ENCODE measurements at places on chromosomes 7 and 10.

DNA sequence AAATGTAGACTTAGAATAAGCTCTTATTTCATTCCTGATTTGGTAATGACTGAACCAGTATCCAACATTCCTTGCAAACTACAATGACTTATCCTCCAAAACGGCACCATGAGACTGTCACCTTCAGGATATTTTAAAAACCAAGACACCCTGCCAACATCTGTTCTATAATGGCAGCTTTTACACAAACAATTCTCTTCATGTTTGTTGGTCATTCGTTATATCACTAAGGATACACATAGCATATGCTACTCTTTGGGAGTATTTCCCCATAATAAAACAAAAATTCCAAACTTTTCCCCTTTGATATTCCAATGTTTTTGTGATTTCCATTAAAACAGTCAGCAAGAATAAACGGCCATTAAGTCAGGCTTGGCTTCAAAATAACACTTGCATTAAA, 215.4 kb downstream of the GLI3 start:
- no peak for ATAC-seq

DNA sequence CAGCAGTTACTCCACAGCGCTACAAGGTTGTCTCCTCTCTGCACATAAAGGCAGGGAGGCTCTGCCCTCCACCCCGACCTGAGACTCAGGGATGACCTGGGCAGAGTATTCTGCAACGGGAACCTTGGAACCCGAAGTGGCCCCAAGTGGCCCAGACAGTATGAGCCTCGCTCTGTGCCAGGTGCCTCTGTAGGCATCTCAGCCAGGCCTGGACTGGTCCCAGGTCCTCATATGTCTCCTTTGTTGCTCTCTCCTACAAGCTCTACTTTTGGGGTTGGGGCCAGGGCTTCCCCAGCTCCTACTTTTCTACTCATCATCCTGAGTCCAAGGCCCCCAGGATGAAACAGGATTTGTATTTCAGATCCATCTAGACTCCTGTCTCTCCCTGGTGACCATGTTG, 241.5 kb upstream of the PRSS1 start:
- no peak for ATAC-seq

- ATAC-seq, result no peak
Observed at GRCh38 chr10:33335551-33335800, 1.0 kb upstream of the NRP1 start.

DNA sequence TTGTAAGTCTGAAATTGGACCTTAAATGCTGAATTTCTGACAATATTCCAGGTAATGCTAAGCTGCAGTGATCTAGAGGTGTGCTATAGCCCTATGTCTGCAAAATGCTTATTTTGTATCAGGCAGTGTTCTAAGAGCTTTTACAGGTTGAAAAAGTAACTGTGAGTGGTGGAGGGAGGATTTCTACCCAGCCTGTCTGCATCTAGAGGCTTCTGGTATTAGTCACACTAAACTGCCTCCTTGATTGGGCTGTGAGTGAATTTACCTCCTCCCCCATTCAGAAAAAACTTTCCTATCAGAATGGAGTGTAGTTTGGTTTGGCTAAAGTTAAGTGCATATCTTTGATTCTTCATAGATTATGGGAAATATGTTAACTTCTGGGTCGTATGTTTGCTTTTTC, 56.8 kb downstream of the BBS9 start:
- ATAC-seq, result peak; percentile 84

DNA sequence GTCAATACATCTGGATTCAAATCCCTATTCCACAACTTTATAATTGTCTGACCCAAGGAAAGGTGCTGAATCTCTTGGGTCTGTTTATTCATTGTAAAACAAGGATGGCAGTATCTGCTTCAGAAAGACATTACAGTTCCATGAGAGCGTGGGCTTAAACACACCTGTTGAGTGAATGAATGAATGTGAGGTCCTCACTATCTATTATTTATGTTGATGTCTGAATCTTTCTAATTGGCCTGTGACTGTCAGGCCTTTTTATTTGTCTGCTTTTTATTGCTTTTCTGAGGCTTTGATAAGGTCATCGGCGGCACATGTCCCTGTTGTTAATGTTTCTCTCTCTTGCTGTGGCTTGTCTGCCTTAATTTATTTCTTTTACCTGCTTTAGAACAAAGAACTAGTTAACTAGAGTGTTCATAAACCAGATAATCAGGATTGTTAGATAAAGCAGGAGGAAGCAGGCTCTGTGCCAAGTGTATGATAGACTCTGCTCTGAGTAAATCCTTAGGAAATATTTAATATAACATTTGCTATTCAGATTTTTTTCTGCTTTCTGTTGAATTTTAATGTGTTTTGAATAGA, 42.3 kb upstream of the CYCS start:
- no peak for ATAC-seq

GRCh38 chr7:1124816-1125602, 35.0 kb downstream of the ZFAND2A start:
- no peak for ATAC-seq

- no peak for ATAC-seq
Observed at GRCh38 chr10:127456122-127456521, 93.0 kb upstream of the NPS start.

- no peak for ATAC-seq
Observed at GRCh38 chr7:80136261-80137055, 1.8 kb downstream of the GNAI1 start.

DNA sequence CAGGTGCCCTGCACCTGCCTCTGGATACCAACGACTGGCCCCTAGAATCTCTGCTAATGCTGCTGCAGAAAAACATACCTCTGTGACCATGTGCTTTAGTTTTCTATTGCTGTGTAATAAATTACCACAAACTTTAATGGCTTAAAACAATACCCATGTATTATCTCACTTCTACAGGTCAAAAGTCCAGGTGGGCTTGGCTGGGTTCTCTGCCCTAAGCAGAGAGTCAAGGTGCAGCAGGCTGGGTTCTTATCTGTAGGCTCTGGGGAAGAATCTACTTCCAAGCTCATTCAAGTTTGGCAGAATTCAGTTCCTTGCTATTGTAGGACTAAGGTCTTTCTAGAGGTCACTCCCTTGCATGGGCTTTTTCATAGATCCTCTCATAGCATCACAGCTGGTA, 52.3 kb downstream of the CCDC71L start:
- no peak for ATAC-seq

DNA sequence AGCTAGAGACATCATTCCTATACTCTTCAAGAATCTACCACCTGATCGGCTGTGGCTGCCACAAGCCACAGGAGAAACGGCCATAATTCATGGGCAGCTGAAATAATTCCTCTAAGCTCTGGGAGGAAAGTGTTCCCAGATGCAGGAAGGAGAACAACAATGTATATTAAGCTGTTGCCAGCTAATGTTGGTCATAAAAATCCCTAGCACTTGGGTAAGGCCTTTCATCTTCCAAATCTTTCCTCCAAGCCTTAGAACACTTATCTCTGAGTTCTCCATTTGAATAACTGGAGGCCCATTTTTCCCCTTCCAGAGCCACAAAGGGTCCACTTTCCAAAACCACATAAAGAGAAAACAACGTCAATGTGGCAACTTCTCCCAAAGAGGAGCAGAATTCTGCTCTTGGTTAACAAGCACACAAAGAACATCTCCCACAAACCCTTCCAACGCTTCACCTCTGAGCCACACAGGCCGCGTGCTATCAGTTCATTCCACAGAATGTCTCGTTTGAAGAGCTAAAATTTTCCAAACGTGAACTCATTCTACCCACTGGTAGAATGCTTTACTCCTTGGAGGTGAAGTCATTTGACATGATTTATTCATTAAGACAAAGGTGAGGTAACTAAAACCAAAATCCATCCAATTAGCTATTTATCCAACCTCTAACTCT, 11.2 kb downstream of the KCNMA1 start:
- ATAC-seq, result 0 out of 3 replicates have a peak, but pooled peaks have one; percentile 19

- no peak for ATAC-seq
Observed at GRCh38 chr10:95277201-95277570, 13.6 kb downstream of the PDLIM1 start.

- ATAC-seq, result no peak
Observed at GRCh38 chr7:155682484-155682883, 38.0 kb downstream of the RBM33 start.

DNA sequence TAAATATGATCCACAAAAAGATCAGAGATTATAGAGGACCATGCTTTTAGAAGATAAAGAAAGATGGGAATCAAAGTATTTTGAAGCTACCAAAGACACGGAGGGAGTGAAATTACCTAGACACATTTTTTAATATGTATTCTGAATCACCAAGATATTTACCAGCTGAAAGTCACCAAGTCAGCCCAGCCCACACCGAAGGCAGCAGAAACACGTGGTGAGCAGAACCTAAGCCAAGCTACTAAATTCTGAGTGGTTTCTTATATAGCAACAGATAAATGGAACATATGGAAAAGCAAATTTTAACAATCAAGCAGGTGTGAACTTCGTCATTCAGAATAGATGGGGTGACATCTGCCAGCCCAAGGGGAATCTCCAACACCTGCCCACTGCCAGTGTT, 134.7 kb upstream of the AKR1E2 start:
- ATAC-seq, result no peak

DNA sequence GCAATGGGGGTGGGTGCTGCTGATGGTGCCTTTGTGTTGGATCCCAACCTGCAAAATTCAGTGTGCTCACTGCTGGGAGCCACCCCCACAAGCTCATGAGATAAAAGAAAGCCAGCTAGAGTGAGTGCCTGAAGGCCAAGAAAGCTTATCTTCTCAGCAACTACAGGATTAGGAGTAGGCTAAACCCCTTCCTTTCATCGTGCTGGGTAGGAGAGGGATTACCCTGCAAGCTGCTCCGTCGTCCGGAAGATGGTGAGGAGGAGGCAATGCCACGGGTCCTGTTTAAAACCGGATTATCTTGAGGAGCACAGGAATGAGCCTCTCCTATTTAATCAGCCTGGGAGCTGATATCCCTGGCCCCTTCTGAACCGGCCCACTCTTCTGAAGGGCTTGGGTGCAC, 258.0 kb downstream of the GALNT17 start:
- no peak for ATAC-seq

GRCh38 chr10:110860576-110861241, 11.0 kb upstream of the PDCD4 start:
- no peak for ATAC-seq

- no peak for ATAC-seq
Observed at GRCh38 chr7:117281562-117281961, 41.3 kb downstream of the WNT2 start.

GRCh38 chr10:129417870-129418269, 49.2 kb upstream of the MGMT start:
- ATAC-seq, result no peak

- no peak for ATAC-seq
Observed at GRCh38 chr7:51314726-51315125, 1.9 kb downstream of the COBL start.

GRCh38 chr7:32119790-32120196, 49.6 kb upstream of the PDE1C start:
- ATAC-seq, result peak; percentile 32

DNA sequence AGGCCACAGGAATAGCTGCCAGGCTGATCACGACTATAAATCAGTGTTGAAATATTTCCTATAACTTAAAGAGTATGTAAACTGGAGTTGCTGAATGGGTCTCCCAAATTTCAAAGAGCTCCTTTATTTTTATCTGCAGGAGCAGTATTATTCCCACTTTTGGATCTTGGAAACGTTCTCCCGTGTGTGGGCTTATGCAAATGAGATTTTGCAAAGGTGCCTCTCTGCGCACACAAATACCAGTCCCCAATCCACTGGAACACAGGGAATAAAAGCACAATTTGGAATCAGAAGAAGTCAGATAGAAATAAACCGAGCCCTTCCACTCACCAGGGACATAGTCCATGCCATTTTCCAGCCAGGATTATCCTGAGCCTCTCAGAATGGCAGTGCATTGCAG, 350.2 kb upstream of the CELF2 start:
- no peak for ATAC-seq

GRCh38 chr10:80700252-80700651, 162.6 kb downstream of the SH2D4B start:
- ATAC-seq, result no peak

- ATAC-seq, result no peak
Observed at GRCh38 chr7:3117488-3118231, 74.0 kb upstream of the CARD11 start.

DNA sequence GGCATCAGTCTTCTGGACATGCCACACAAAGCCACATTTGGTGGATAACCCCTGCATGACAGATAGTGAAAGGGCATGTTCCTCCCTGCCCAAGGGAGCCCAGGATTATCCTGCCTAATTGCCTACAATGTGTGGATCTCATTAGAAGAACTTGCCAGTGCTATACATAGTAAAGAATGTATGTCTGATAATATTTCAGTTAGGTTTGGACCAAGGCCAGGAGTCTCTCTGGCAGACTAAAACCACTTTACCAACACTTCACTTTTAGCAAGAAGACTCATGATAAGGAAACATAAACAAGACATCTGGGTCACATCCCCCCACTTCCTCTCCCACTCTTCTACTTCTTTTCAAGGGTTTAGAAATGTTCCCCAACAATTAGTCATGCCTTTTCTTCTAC, 196.7 kb downstream of the MTERF1 start:
- ATAC-seq, result no peak

GRCh38 chr10:90675621-90676020, 182.2 kb downstream of the HTR7 start:
- no peak for ATAC-seq

DNA sequence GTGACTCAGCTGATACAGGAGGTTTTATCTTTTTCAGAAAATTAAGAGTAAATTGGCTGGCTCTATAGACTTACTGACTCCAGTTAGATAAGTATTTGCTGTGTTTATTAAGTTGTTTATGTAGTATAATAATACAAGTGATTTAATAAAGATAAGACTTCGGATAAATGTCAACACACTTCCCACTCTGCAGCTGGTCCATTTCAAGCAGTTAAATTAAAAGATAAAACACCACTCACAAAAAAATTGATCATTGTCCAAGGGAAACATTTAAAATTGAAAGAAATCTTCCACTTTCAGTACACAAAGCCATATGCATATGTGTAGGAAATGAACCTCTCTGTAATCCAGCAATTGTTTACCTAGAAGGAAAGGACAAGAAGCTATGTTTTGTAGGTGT, 106.1 kb upstream of the SP8 start:
- ATAC-seq, result no peak

GRCh38 chr7:45892407-45893035, 4.2 kb downstream of the IGFBP1 start:
- ATAC-seq, result no peak

GRCh38 chr10:32371101-32371500, 24.1 kb upstream of the EPC1 start:
- ATAC-seq, result no peak

DNA sequence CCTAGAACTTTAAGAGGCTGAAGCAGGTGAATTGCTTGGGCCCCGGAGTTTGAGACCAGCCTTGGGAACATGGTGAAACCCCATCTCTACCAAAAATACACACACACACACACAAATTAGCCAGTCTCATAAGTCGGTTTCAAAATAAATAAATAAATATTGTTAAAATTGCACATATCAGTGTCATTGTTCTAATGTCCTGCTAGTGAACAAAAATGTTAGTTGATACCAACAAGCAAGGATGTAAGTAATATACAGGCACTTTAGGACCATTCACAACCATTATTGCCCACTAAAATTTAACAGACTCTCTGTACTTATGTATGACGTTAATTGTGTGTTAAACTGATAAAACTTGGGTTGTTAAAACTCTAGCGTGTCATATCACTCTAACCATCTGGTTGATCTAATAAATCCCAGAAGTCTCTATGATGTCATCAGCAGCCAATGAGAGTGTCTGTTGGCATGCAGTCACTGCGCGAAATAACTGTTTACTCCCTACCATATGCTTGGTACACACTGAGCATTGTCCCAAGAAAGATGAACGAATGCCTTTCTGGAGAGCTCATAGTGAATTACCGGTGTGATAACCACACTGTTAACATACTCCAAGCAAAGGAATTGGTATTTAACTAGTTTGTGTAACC, 30.4 kb upstream of the OTUD1 start:
- ATAC-seq, result peak; percentile 69

- ATAC-seq, result no peak
Observed at GRCh38 chr10:34697351-34698247, 117.5 kb downstream of the PARD3 start.
